ENCODE measurements at places on chromosomes 13 and 19.

DNA sequence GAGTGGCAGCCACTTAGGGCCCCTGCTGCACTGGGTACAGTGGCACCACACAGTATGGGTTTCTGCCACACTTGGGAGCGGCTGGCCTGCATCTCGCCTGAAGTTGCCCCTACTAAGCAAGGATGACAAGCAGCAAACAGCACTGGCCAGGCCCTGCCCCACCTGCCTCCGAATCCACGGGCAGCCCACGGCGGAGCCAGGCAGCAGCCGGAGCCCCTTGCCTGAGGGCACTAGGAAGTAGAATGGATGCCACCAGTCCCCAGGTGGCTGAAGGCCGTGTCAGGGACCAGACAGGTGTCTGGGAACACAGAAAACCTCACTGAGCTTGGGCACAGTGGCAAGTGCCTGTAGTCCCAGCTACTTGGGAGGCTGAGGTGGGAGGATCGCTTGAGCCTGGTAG, 19.4 kb downstream of the MLLT1 start:
- DNase-seq, result no peak

DNA sequence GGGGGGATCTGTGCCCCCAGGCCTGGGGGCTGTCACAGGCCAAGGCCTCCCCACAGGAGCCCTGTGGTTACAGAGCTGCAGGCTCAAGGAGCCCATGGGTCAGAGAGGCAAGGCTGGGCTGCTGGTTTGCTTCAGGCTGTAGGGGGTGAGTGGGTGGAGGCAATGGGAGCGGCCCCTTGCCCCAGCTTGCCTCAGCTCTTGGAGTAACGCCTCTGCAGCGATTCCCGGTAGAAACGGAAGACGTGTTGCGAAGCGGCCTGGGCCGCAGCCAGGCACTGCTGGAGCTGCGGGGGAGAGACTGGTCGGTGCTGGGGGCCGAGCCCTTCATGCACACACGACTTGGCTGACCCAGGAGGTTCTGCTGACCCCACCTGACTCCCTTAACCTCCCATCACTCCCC, 10.1 kb downstream of the TMEM91 start:
- no peak for DNase-seq

DNA sequence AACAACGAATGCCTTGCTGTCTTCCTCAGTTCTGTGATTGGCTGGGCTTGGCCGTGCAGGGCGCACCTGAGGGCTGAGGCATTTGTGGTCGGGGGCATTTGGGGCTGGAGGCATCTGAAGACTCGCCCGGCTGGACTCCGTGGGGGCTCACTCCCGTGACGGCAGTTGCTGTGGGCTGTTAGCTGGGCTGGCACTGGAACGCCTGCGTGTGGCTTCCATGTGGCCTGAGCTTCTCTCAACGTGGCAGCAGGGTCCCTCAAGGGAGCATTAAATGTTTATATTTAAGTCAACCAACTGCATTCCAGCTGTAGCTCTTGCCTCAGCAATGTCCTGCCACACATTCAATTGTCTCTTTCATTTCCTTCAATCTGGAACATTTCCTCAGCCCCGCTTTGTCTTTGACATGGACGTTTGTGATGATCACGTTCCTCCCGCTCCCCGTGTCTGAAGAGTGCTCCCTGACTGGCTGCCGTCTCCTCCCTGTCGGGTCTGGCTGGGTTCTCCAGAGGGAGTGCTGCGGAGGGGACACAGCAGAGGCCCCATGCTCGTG, 21.0 kb downstream of the CCDC8 start:
- DNase-seq, result no peak

GRCh38 chr19:38004186-38004520, 97.1 kb downstream of the SIPA1L3 start:
- no peak for DNase-seq

- no peak for DNase-seq
These were observed 23.2 kb upstream of the CYP2A13 start for GRCh38 chr19:41064974-41065569.

DNA sequence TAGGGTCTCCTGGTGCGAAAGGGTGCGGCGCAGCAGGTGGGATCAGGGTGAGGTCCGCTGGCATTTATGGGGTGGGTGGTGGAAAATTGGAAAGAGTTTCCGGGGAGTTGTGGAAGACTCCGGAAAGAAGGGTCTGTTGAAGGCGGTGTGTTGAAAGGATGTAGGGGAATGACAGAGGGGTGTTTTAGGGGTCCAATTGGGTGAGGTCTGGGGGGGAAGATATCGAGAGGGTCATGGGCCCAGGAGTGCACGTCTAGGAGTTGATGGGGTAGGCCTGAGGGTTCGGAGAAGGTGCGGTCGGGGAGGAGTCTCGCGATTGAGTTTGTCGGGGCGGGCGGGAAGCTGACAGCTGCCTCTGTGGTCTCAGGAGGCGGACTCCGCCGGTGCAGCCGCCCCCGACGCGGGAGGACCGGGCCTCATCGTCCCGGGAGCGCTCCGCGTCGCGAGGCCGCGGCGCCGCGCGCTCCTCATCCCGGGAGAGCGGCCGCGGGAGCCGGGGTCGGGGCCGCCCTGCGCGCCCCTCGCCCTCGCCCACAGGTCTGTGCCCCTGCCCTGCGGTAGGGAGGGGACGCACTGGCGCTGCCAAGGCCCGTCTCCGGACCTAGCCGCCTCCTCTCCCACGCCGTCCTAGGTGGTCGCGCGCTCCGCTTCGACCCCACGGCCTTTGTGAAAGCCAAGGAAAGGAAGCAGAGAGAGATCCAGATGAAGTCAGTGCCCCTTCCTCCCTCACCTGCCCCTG, 7.0 kb downstream of the PGLYRP1 start:
- no peak for DNase-seq
